NCI-H524 (cell line): ENCODE measurements at places on chromosomes 6 and 20.

GRCh38 chr6:48429021-48429420, 318.0 kb upstream of the PTCHD4 start:
- DNase-seq = no peak

DNA sequence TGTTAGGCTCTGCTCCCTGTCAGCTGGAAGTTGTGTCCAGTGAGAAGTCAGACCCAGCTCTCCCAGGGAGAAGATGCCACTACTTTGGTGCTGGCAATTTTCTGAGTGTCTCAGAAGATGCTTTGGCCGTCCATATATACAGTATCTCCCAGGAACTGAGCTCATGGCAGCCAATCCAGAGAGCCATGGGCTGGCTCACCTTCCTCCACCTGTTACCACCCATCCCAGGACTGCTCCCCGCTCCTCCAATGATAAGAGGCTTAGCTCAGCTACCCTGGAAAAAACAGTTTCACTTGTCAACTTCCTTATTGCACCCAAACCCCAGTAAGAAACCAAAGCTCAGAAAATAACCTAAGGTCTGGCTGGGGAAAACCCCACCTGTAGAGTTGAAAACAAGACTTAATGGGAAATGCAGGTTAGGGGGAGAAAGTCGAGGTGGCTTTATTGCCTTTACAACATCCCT, at the start of gene BNIP5:
Gene BNIP5 (minus strand): TSS at position 110 of the 463 bp plus-strand sequence. CDS start 6,198 bp downstream, outside the sequence.
- DNase-seq = no peak

- no peak for DNase-seq
Observed at GRCh38 chr6:7684076-7684475, 41.8 kb upstream of the BMP6 start.

DNA sequence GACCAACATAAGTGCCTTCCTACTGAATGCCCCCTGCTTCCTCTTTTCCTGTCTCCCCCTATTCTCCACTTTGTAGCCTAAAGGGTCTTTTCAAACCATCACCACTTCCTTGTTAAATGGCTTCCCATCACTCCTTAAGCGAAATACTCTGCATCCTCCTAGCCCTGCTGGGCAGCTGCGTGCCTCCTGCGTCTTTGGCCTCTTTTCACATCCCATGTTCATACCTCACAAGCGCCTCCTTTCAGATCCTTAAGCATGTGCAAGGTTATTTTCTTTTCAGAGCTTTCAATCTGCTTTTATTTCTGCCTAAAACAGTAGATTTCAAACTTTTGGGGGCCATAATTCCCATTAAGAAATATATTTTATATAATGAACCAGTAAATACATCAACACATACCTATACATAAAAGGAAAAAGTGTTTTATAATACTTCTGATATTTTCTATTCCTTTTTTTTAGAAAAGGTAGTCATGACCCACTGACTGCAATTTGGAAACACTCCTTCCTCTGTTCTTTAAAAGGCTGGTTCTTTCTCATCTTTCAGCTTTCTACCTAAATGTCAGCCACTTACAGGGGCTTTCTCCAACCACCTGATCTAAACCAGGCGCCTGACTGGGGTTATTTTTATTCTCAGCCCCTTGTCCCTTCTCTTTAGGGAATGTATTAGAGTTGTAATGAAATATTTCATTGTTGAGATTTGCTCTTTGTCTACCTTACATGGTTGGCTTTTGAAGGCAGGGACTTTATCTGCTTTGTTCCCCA, 84.1 kb downstream of the PRDM1 start:
- DNase-seq = no peak

DNA sequence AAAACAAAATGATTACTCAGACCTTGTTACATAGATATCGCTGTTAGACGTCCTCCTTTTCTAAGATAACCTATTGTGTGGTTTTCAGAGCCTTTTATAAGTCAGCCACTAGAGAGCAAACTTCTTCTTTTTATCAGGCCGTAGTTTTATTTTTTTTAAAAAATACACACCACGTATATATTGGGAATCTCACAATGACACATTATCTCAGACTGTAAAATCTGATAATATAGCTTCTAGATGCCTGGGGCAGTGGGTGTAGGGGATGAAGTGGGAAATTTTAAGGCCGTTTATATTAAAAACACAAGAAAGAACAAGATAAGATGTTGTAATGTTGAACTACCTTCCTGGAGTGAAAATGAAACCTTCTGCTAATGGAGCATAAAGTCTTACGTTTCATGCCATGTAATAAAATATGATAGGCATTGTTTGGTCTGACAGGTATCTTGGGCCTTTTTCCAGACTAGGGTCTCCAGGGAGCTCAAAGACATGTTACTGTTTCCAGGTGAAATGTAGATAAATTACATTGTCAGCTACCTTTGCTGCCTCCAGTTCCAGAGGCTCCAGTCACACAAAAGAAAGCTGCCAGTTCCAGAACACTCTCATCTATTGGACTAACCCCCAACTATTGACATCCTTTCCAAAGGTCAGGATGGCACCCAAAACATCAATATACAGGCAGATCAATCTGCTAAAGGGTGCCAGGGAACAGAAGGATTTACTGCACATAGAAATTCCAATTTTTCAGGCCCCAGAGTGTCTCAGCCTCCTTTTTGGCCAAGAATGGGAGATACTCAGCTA, 130.2 kb upstream of the AKIRIN2 start:
- no peak for DNase-seq

- DNase-seq = peak; percentile 72
Observed at GRCh38 chr6:112029045-112029822, 24.7 kb upstream of the CCN6 start.

GRCh38 chr6:104862456-104862855, 2.7 kb upstream of the HACE1 start:
- DNase-seq = no peak

GRCh38 chr6:112773187-112773586, 426.1 kb downstream of the RFPL4B start:
- DNase-seq = no peak

DNA sequence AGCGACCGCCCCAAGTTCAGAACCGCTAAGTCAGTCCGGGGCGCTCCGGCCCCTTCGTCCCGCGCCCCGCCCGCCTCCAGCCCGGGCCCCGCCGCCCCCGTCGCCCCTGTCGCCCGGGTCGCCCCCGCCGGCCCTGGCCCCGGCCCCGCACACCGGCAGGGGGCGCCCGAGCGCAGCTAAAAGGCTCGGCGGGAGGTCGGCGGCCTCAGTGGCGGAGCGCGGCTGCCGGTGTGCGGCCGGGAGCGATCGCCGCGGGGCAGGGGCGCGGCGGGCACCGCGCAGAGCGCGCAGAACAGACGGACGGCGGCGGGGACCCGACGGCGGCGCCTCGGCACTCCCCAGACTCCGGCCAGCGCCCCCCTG, at the start of gene FNDC1:
Gene FNDC1 (plus strand): TSS at position 208 of the 363 bp plus-strand sequence. CDS start 197 bp downstream, outside the sequence.
- DNase-seq = peak; percentile 16

GRCh38 chr20:62804021-62804626, 511 bp upstream of the OGFR start:
- no peak for DNase-seq

DNA sequence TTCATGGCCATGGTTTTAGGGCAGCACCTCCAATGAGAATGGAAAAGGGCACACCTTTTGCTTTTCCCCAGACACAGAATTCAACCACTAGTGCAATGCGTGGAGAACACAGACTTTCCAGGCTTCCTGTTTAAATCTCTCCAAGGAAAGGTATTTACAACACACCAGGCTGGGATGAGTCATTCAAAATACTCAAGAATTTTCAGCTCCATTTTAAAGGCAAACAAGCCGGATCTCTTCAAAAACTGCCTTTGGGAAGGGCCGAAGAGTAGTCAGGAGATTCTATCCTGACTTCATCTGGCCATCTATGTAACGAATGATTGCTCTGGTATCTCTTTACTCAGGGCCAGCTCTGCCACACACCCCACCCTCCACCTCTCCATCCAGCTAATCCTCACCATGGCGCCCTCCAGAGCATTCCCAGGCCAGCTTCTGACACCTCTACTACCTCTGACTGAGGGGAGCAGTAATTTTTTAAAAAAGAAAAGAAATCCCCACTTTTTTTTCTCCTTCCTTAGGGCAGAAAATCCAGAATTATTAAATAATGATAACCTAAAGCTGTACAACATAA, 254.6 kb downstream of the LY86 start:
- DNase-seq = no peak

DNA sequence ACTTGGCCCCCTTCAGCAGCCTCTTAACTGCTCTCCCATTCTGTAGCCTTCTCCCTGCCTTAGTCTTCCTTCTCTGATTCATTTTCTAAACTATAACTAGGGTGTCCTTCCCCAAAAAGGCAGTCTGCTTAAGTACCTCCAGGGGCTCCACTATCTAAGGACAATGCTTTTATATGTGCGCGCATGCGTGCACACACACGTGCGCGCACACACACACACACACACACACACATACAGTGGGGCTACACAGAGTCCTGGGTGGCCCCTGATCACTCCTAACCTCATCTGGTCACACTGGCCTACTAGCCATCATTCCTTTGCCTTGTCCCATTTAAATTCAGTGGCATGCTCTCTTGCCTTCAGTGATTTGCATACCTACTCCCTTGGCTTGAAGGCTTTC, 654.3 kb upstream of the CHD6 start:
- DNase-seq = no peak

- DNase-seq = peak; percentile 85
Observed at GRCh38 chr6:114430534-114431124, 87.8 kb upstream of the HS3ST5 start.

- no peak for DNase-seq
Observed at GRCh38 chr20:41510847-41511450, 107.2 kb downstream of the CHD6 start.

DNA sequence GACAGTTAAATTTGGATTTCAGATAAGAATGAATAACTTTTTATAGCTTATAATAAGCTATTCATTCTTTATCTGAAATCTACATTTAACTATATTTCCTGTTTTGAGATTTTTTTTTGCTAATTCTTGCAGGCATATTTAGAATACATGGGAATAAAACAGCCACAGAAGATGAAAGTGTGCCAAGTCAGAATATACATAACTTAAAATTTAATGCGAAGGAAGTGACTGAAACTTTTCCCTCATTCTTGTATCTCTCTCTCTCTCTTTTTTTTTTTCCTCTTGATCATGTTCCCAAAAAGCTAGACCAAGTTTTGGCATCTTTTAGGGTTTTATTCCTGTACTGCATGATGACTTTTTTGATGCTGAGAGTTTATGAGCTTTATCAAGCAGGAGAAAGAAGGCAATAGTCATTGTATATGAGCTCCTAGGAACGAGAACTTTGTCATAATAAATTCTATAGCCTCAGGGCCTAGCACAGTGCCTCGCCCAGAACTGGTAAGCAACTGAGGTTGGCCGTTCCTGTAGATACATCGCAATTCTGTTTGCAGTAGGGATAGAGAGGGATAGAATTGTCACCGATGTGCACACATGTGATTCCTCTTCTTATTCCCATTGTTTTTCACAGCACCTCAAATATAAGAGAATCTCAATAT, 205.2 kb downstream of the MYLK4 start:
- DNase-seq = no peak

GRCh38 chr6:150651808-150652470, 52.3 kb downstream of the PLEKHG1 start:
- no peak for DNase-seq

DNA sequence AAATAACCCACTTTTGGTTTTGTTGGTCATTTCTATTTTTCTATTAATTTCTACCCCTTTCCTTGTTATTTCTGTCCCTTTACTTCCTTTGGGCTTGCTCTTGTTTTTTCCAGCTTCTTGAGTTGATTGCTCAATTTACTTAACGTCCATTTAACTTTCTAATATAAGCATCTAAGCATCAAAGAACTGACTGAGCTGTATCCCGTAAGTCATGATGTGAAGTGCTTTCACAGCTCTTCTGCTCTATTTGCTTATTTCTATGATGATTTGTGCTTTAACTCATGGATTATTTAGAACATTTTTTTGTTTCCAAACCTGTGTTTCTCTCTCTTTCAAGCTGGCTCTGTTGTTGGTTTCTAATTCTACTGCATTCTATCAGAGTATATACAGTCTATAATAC, 56.7 kb upstream of the SMIM29 start:
- no peak for DNase-seq

GRCh38 chr20:24894488-24894887, 54.6 kb upstream of the CST7 start:
- DNase-seq = no peak

DNA sequence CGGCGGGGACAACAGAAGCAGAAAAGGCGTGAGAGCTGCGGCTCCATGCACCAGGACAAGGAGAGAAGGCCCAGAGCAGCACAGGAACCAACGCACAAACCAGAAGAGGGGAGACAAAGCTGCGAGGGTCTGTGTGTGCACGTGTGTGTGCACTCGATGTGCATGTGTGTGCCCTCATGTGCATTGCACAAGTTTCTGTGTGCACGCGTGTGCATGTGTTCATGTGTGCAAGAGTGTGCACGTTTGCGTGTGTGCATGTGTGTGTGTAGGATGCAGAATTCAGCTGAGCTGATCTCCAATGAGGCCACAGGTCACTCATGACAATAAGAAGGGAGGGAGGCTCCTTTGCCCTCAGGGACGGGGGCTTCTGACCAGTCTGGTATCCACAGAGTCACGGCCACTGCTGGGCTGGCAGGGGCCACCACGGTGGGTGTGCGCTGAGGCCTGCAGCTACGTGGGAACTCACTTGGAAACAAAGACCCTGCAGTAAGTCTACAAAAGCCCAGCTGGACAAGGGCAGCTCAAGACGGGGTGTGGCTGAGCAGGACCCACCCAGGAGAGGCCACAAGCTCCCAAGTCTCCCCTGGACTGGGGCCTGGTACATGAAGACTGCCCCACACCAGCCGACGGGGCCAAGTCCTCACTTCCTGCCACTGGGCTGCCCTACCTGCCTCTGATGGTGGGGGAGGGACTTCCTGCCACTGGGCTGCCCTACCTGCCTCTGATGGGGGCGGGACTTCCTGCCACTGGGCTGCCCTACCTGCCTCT, 48.1 kb upstream of the CHRNA4 start:
- no peak for DNase-seq

- DNase-seq = no peak
Observed at GRCh38 chr6:139540276-139540675, 165.8 kb upstream of the CITED2 start.

- no peak for DNase-seq
Observed at GRCh38 chr6:36659271-36659670, 19.2 kb upstream of the CDKN1A start.

GRCh38 chr6:122790028-122790422, 967 bp downstream of the SMPDL3A start:
- DNase-seq = no peak
